Fibroblast of mammary gland (primary cell): ENCODE measurements at places on chromosomes 1 and 21.

- peak; percentile 95 for DNase-seq
Observed at GRCh38 chr1:173122958-173123852, 72.5 kb upstream of the TNFSF18 start.

DNA sequence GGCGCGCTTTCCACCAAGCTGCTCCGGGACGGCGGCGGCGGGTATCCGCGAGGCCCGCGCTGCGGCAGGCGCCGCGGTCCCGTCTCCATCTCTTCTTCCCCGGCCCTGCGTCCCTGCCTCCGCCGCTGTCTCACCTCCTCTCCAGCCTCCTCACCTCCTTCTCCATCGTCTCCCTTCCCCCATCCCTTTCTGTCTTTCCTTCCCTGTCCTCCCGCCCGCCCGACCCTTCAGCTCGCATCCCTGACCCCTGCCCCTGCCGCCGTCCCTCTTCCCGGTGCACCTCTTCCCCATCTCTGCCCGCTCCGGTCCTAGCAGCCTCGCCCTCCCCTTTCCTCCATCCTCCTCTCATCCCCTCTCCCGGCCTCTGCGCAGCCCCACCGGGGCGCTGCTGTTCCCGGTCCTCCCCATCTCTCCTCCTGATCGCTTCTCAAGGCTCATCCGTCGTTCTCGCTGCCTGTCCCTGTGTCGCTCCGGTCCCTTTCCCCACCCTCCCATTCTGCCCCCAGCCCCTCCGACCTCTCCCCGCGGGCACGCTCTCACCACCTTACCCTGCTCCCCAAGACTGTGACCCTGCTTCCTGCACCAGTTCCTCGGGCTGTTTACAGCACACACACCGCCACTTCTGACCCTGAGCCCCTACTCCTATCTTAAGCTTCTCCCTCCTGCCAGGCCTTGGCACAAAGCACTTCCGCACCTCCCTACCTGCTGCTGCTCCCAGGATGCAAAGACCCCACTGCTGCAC is 760 bp upstream of the NPHP4 start:
- no peak for DNase-seq

- no peak for DNase-seq
Observed at GRCh38 chr1:25484096-25484495, 53.4 kb downstream of the MACO1 start.

DNA sequence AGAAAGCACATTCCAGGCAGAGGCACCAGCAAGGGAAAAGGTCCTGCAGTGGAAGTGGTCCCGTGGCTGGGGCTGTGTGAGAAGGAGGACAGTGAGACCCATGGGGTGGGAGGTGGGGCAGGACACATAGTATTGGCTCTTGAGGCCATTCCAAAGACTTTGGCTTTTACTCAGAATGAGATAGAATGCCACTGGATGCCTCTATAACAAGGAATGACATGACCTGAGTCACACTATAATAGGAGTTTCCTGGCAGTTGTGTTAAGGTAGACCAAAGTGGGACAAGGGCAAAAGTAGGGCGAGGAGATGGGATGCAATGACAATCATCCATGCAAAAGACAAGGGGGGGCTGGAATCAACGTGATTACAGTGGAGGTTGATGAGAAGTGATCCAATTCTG is 24.7 kb upstream of the LAMC2 start:
- no peak for DNase-seq

- DNase-seq: no peak
Observed at GRCh38 chr1:44014365-44015104, 16.7 kb downstream of the SLC6A9 start.

DNA sequence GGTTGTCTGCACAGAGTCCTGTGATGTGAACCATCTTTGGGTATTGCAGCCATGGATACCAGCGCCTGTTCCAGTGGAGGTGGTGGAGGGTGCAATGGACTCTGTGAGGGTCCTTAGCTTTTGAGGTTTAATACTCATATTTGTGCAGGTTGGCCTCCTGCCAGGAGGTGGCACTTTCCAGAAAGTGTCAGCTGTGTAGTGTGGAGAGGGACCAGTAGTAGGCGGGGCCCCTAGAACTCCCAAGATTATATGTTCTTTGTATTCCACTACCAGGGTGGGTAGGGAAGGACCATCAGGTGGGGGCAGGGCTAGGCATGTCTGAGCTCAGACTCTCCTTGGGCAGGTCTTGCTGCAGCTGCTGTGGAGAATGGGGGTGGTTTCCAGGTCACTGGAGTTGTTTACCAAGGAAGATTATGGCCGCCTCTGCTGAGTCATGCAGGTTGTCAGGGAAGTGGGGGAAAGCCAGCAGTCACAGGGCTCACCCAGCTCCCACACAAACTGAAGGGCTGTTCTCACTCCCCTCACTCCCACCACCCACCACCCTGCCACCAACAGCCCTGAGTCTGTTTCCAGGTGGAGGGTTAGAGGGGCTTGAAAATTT is 31.2 kb upstream of the ZNF678 start:
- no peak for DNase-seq

- DNase-seq: no peak
Observed at GRCh38 chr21:20341431-20341830, 656.8 kb upstream of the NCAM2 start.

- peak; percentile 87 for DNase-seq
Observed at GRCh38 chr1:115184951-115185331, 95.6 kb upstream of the TSPAN2 start.

GRCh38 chr1:84192681-84193080 is 48.6 kb downstream of the PRKACB start:
- no peak for DNase-seq

DNA sequence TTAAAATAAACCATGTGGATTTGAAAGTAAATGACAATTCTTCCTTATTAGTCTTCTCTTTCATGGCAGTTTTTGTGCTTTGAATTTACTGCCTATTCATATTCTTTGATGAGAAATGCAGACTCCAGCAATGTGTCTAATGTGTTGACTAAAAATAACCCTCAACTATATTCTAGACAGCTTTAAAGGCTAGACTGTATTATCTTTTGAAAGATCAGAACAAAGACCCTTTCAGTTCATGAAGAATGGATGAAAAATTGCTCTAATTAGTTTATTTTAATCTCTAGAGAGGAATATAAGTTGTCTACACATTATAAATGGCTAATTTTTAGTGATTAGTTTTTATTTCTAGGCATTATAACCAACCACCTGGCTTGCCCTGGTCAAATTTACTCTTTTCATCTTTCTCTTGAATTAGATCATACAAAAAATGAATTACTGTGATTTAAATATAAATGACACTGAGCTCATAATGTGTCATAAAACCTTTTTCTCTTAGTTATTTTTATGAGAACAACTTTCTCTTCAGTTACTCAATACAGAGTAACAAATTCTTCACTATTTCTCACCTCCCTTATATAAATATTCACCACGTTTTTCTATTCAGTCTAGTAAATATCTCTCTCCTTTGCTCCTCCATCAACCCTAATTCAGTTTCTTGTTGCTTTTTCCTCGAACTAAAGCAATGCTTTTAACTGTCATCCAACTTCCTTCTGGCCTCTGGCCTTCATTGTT is 428.5 kb upstream of the TMPRSS15 start:
- DNase-seq: no peak

- DNase-seq: peak; percentile 38
Observed at GRCh38 chr1:26126321-26127084, 14.9 kb downstream of the PDIK1L start.
